ENCODE measurements at places on chromosomes 1 and 21. TPM values are rescaled to one million over a fixed set of nuclear protein-coding genes. Genes with fewer than 3 reads are reported as not detected.

The CELA2B gene
- total RNA-seq = not detected

The SNIP1 gene
- 21.9 TPM for total RNA-seq

The OR2L5 gene
- total RNA-seq = not detected

The MPZ gene
- 6.1 TPM for total RNA-seq

The LPGAT1 gene
- 76.1 TPM for total RNA-seq

The TCHH gene
- 0.02 TPM for total RNA-seq

The AVPR1B gene
- not detected for total RNA-seq

The OR2G6 gene
- not detected for total RNA-seq

The SPRR5 gene
- not detected for total RNA-seq

The PAPPA2 gene
- total RNA-seq = not detected

The ADGRL2 gene
- total RNA-seq = not detected

The ALDH4A1 gene
- total RNA-seq = 4.5 TPM

Data from activated naive CD4-positive, alpha-beta T cell treated with anti-CD3 and anti-CD28 coated beads, Interleukin-2, amount 10 ng/mL, durations not matched to agents 5 hours and 36 hours (primary cell).